Esophagus squamous epithelium (tissue), 5 donors: ENCODE measurements at places on chromosomes 3 and 15.

GRCh38 chr3:113005611-113006010, 14.8 kb downstream of the GTPBP8 start:
- DNase-seq, result no peak

GRCh38 chr15:78992416-78993256, 47.8 kb upstream of the CTSH start:
- no peak for DNase-seq

DNA sequence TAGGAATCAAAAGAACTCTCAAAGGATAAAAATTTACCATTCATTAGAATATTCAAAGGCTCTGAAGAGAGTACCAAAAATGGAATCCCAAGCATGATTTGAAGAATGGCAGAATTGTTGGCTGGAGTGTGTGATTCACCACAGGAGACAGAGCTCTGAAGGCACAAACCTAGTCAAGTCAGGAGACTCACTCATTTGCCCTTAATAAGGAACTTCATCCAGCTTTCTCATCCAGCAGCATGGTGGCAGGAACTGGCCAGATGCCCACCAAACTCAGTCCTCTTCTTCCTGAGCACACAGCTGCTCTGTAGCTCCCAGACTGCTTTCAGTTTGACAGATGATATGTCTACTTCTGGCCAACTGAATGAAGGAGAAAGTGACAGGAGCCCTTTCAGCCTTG, 16.5 kb upstream of the HEG1 start:
- DNase-seq, result no peak

- DNase-seq, result no peak
Measured at GRCh38 chr3:126491221-126492013, 15.7 kb upstream of the ZXDC start.

DNA sequence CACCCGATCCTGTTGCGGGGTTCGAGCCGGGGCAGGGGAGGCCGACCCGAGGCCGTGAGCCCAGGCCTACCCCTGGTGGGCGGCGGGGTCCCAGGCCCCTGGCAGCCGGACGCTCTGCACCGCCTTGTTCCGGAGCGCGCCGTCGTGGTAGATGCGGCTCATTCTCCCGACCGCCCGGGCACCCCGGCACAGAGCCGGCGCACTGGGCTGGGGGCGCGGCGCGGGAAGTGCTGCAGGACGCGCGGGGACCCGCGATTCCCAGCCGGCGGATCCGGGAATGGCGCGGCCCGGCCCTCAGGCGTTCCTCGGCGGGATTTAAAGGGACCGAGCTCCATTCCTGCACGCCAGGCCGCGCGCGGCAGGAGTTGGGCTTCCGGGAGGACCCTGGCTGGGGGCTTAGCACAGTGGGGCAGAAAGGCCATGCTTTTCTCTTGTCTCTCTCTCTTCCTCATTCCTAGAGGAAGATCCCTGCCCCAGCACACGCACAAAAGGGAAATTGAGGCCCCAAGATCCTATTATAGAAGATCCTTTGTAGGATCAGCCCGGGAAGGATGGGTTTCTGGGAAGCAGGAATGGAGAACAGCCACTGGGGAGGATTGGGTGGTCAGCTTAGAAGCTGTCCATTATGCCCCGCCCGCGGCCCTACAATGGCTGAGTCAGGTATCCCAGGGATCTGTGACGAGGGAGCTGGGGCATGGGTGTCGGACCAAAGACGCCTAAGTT, at the start of gene ARPIN:
TSS of gene ARPIN (minus strand) at position 279 of the 723 bp plus-strand sequence. CDS start at position 162, 117 bp downstream.
- DNase-seq, result no peak

GRCh38 chr3:100198579-100199269, 62.1 kb upstream of the TBC1D23 start:
- no peak for DNase-seq

DNA sequence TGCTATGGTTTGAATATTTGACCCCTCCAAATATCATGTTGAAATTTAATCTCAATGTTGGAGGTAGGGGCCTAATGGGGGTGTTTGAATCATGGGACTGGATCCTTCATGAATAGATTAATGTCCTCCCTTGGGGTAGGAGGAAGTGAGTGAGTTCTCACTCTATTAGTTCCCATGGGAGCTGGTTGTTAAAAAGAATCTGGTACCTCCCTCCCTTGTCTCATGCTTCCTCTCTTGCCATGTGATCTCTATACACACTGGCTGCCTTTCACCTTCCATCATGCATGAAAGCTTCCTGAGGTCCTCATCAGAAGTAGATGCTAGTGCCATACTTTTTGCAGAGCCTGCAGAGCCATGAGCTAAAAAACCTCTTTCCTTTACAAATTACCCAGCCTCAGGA, 177.7 kb upstream of the MCTP2 start:
- no peak for DNase-seq

DNA sequence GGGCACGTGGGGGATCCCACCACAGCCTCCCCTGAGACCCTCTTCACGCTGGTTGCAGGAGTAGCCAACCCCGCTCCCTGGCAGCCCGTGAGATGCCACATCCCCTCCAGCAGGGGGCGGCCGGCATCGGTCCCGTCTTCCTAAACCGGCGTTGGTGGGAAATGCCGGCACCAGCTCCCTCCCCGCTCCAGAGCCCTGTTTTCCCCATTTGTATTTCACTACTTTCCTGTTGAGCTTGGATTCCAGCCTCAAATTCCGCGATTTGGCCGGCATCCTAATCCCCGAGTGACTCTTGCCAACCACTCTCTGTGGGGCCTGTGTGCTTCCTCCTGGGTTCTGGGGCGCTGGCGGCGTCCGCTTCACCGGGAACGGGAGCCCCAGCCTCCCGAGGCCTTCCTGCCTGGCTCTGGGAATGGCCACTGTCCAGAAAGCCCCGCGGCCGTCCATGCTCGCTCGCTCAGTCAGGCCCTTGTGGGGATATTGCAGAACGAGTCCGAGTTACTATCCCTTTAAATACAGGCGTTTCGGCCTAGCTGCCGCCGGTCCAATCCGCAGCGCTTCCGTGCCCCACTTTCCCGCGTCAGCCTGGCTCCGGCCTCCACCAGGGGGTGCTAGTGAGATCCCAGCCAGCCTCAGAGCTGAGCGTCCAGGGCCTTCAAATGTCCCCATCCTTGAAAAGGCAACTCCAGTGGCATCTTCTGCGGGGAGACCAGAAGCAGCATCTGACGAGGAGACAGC, 8.1 kb upstream of the ADAMTS17 start:
- DNase-seq, result peak; percentile 41

GRCh38 chr15:78149805-78150751, 916 bp downstream of the IDH3A start:
- DNase-seq, result no peak

DNA sequence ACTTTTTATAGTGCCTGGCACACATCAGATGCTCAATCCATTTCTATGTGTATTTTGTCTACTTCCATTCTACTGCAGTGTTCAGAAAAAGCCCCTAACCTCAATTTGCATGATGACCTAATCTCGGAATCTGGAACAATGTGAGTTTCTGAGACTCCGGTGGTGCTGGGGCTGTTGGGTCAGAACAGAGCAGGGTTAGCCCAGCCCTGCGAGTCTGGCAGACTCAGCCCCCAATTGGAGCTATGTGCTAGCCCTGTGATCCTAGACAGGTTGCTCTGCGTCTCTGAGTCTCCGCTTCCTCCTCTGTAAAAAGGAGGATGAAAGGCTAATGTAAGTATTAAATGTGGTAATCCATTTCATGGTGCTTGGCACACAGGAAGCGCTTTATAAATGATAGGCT, 95.0 kb upstream of the ICE2 start:
- no peak for DNase-seq
